ENCODE measurements at places on chromosomes 3 and 15.

- no peak for ATAC-seq
These were observed 177.5 kb upstream of the ICE2 start for GRCh38 chr15:60656481-60656880.

DNA sequence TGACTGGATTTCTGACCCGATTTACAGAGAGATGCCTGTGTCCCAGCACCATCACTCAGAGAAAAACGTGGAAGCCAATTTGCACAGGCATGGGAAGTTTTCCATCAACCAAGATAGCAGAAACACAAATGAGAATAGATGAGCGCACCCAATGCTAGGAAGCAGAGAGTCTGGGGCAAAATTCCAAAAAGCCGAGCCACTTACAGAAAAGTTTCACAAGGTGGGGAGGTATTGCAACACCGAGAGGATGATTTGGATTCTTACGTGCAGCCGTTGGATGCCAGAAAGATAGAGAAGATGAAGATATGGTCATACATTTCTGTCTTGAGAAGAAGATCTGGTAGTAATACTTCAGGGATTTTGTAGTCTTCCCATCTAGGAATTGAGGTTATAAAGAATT is 57.4 kb downstream of the UNC13C start:
- no peak for ATAC-seq

- no peak for ATAC-seq
These were observed 26.9 kb downstream of the MKRN2OS start for GRCh38 chr3:12518261-12519028.

GRCh38 chr3:195039180-195039843 is 231.6 kb downstream of the XXYLT1 start:
- no peak for ATAC-seq

DNA sequence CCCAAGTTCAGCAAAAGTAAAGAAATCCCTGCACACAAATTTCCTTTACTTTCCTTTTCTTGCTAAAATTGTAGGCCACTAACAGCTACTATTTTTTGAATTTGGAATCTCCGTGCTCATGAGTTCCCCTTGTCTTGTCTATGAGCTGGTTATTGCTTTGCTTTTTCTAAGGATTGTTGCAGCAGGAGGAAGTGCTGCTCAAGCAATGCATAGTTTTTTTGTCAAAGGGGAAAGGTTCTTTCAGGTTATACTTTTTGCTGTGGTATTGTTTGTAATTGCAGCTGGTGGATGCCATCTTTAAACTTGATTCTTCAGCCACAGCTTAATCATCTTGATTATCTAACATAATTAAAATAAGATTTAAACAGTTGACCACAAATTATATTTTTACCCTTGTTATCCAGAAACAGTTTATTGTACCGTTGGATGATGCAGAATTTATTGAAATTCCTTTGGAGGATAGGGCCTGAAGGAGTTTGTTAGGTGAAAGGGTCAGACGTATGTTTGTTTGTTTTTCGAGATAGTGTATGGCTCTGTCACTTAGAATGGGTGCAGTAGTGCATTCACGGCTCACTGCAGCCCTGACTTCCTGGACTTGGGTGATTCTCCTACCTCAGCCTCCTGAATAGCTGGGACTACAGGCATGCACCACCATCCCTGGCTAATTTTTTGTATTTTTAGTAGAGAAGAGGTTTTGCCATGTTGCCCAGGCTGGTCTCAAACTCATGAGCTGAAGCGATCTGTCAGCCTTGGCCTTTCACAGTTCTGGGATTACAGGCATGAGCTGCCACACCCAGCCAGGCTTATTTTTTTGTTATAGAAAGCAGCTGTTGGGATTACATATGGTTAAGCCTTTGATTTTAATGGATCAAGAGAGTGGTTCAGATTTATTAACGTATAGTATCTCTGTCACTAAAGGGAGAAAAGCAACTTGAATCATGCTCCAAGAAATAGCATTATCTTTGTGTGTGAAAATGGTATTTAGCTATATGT is 11.7 kb downstream of the MGA start:
- ATAC-seq = no peak

DNA sequence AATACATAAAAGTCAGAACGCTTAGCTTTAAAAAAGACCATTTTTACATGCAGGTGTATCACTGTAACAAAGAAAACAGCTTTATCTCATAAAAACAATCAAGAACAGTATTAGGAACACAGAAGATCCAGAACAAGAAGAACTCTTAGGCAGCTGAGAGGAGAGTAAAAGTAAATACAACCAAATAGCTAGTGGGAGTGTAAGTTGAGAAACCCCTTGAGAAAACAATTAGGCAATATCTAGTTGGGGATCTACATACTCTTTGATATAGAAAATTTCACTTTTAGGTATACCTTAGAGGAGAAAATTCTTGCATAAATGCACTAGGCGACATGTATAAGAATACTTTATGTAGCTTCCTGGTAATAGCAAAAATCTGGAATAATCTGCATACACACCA is 7.5 kb downstream of the TMF1 start:
- no peak for ATAC-seq

GRCh38 chr3:9373465-9373864 is 10.6 kb downstream of the THUMPD3 start:
- ATAC-seq = no peak

- ATAC-seq = no peak
These were observed 1.4 kb upstream of the CHMP2B start for GRCh38 chr3:87225659-87226058.

DNA sequence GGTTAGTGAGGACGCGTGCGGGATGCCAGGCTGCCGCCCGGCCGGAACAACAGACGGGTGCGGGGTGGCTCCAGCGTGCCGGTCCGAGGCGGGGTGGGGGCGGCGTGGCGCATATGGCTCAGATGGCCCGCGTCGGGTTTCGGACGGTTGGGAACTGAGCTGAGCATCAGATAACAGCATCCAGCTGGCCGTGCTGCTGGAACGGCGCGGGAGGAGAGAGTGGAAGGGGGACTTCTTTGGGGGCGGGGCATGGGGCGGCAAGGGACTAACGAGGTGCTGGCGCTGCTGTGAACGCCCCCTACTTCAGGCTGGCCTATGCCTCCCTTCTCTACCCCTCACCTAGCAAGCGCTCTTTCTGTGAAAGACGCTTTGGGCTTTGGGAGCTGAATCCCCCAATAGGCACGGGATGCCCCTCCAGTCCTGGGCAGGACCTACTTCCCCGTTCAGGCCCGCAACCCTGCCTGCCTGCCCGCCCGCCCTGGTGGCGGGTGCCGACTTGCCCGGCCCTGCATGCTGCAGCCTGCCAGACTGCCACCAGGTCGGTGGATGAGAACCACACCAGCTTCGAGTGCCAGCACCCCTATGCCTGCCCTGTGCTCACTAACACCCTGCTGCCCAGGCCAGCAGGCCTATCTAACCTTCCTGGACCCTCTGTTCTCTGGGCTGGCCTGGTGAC is 542 bp downstream of the INKA1 start:
- ATAC-seq = peak; percentile 22

DNA sequence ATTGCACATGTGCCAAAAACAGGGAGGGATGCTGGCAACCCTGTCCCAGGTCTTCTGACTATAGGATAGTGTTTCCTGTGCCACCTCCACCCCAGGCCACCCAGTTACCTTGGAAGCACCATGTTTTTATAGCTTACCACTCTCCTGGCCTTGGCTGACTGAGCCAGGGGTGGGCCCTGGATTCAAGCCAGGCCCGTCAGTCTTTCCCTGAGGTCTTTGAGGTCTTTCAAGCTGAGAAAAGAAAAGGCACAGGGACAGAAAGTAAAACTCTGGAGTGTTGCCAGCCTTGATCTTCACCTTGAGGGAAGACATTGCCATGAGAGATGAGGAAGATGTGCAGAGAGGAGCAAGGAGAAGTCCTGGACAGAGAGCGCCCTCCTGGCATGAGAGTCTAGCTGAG is 46.3 kb downstream of the SYNM start:
- no peak for ATAC-seq

GRCh38 chr3:103385961-103386656 is 951.3 kb downstream of the ZPLD1 start:
- no peak for ATAC-seq

GRCh38 chr3:169764312-169764881 is 463 bp downstream of the TERC start:
- ATAC-seq = peak; percentile 32

DNA sequence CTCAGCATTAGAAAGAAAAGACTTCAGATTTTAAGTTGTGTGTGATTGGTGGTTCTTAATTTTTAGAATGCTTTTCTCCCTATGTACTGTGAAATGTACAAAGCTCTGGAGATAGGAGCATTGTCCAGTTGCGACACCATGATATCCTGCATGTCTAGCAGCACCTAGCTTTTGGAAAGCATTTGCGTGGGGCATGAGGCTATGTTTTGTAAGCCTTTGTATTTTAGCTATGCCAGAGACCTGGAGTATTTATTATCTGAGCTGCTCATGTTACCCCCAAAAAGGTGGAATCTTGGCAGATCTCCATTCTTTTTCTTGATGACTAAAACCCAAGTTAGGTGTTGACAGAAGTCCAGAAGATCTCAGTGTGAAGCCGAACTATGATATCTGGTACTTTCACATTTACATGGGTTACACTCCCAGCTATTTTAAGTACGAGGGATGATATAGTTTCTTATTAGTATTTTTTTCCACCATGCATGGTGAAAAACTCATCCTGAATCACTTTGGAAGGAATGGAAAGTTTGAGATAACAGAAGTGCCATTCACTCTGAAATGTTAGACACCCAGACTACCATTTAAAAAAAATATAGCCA is 126.7 kb upstream of the SAMMSON start:
- no peak for ATAC-seq

DNA sequence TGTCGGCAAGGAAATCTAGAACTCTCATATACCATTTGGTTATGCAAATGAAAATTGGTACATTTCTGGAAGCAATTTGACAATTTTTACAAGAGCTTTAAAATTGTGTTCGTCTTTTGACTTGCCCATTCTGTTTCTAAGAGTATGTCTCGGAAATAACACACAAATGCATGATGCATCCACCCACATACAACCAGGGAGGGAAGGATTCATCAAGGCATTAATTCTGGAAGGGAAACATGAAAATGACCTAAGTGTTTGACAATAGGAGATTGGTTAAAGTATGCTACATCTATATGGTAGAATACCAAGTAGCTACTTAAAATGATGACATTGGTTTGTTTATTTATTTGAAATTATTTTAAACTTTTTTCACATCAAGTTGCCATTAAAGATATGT is 58.6 kb downstream of the PIAS1 start:
- no peak for ATAC-seq

GRCh38 chr3:122003606-122004005 is 18.4 kb downstream of the ILDR1 start:
- no peak for ATAC-seq

DNA sequence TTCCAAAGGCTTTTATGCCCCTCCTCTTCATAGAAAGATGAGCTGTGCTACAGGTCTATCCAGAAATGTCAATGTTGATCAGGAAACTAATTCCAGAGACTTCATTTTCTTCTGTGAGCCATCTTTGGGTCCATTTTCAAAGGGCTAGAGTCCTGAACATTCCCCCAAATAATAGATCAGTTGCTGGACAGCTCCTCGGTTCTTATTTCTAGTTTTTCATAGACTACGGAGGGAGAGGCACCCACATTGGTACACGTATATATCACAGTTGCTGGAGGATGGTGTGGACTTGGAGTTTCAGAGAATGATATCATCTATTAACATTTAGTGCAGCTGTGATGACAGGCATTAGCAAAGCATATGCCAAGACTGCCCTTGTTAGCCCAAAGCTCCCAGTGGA is 59.1 kb downstream of the AGBL1 start:
- ATAC-seq = no peak

GRCh38 chr3:172856795-172857742 is 106.5 kb downstream of the ECT2 start:
- ATAC-seq = no peak

DNA sequence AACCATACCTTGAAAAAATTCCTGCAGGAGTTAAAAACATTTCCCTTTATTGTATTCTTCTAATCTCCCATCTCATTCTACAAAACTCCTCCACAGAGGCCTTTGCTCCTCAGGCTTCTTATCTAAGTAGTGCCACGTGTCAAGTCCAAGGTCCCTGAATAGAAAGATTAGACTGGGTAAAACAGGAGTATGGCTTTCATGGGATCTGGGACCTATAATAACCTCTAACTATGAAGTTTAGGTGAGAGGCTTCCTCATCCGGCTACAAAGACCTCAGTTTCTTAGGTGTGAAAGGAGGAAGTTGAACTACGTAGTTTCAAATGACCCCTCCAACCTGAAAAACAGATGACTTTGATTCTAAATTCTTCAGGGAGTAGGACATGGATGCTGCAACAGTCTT is 20.0 kb downstream of the GPR15 start:
- no peak for ATAC-seq

DNA sequence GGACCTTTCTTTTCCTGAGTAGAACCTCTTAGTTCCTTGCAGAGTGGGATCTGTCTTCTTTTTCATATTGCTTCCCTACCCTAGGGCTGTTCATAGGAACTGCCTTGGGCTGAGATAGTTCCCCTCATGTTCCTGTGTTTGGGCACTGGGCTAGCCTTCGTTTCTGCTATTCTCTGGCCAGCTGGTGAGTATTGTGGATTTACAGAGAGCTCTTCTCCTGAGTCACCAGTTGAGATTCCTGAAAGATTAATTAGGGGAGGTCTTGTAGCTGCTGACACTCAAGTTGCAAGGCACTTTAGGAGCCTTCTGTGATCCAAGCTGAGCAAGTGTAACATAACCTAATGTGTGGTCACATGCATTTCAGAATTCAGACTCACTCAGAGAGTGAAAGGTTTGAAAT is 30.7 kb downstream of the CHD2 start:
- ATAC-seq = peak; percentile 89

- ATAC-seq = no peak
These were observed 38.0 kb downstream of the ARRDC4 start for GRCh38 chr15:97998307-97999071.

GRCh38 chr3:53645754-53646153 is 151.3 kb downstream of the CACNA1D start:
- no peak for ATAC-seq

GRCh38 chr15:52717924-52718323 is 38.7 kb upstream of the ATOSA start:
- ATAC-seq = no peak

GRCh38 chr3:14990780-14991148 is 43.4 kb downstream of the NR2C2 start:
- ATAC-seq = no peak

GRCh38 chr3:188320757-188321156 is 166.8 kb downstream of the LPP start:
- ATAC-seq = peak; percentile 49

GRCh38 chr3:74603292-74603691 is 11.2 kb downstream of the CNTN3 start:
- no peak for ATAC-seq

DNA sequence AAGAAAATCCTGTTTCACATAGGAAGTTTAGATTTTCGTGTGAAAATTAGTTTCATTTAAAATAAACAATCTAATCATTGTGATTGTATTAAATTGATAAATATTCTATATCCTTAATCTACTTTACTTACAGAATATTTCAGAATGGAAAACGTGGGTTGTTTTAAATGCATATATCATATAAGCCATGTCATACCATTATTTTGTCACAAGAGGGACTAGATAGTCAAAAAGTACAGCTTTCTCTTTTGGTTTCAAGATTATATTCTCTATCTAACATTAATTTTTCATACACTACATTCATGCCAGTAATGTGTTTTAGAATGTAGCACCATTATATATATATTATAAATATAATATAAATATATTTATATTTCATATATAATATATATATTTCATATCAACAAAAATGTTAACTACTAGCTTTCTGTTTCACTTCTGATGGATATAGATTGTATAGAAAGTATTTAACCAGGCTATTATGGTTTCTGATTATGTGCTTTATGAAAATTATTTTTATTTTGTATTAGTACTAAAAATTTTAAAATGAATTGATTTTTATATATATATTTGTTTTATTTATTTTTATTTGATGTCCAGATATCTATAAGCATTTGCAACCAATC is 45.3 kb downstream of the OSTN start:
- ATAC-seq = 0 out of 3 replicates have a peak, but pooled peaks have one; percentile 44

GRCh38 chr3:31241533-31241932 is 291.2 kb upstream of the STT3B start:
- no peak for ATAC-seq
